Stimulated activated CD8-positive, alpha-beta memory T cell treated with anti-CD3 and anti-CD28 coated beads, Interleukin-15, amount 100 ng/mL, for 4 hours (primary cell): ENCODE measurements at places on chromosomes 2 and 18.

GRCh38 chr18:69659142-69659651 lies 258.5 kb downstream of the DOK6 start:
- DNase-seq = no peak

DNA sequence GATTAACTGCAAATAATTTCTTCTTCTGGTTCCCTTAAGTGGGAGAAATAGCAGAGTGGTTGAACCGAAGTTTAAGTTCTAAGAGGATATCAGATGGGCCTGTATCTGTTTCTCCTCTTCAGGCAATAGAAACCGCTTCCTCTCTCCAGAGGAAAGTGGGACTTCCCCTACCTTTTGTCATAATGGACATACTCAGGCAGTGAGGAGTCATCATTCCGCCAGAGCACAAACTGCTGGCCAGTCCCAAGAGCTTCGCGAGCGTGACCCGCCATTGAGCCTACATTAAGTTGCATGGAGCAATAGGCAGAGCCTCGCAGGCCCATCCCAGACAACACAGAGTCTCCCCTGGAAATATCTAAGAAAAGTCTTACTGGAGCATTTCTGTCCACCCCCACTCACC lies 158.9 kb downstream of the LDLRAD4 start:
- DNase-seq = no peak

DNA sequence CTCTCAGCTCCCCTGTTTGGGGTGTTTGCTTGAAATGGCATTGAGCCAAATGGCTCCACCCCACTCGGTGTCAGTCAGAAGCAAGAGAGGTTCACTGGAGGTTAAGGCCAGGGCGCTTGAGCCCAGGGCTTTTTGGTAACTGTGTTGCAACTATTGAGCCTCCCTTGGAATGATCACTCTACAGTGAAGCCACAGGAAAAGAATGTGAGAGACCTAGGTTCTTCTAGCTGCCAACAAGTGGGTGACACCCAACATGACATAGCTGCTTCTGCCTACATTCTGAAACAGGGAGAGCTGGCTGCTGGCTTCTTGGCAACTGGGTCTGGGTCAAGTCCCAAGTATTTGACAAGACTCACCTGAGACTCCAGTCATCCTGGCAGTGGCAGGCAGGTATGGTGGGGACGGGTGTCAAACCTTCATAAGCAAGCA lies 7.1 kb upstream of the GRHL1 start:
- DNase-seq = no peak

GRCh38 chr18:13973061-13973575 lies 57.8 kb upstream of the MC2R start:
- no peak for DNase-seq

GRCh38 chr2:176395273-176395854 lies 126.1 kb downstream of the MTX2 start:
- no peak for DNase-seq

- DNase-seq = no peak
Observed at GRCh38 chr2:241114836-241115235, 12.7 kb upstream of the MTERF4 start.

- no peak for DNase-seq
Observed at GRCh38 chr2:46410273-46411244, 68.8 kb upstream of the TMEM247 start.

- no peak for DNase-seq
Observed at GRCh38 chr18:75376004-75376403, 51.5 kb downstream of the SMIM21 start.
